Uterus (tissue), 4 donors: ENCODE measurements at places on chromosomes 12 and 14. TPM values are rescaled to one million over a fixed set of nuclear protein-coding genes. Genes with fewer than 3 reads are reported as not detected.

SDR9C7 gene
- total RNA-seq, result not detected

DNA sequence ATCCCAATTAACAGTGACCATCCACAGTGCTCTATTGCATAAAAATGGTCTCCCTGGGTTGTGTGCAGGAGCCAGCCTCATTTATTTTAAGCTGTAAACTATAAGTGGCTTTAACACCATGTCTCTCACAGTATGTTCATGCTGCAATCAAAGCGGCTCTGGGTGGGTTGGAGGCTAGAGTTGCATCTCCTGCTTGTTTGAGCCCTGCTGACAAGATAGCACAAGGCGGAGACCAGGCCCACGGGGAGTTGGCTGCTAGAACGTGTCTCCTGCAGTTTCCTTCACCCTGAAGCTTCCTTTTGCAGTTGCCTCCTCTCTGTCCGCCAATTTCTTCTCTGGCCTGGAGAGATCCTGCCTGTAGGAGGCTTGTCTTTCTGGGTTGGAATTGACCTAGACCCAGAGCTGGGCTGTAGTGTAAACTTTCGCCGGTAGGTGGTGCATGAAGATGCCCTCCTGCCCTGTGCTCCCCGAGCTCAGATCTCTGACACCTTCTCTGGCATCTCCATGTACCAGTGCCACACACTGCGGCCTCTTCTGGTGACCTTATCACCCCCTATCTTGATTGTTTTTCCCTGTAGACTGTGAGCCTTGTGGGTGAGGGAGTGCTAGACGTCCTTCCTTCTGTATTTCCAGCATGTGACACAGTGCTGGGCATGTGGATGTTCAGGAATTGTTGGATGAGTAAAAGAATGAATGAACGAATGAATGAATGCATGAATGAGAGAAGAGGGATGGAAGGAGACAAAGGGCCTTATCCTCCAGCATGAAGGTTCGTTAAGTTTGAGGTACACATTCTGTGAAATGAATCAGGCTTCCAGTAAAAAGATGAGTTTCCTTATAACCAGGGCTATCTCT, 10.4 kb downstream of the OTUB2 start:
- peak; percentile 62 for DNase-seq

DNA sequence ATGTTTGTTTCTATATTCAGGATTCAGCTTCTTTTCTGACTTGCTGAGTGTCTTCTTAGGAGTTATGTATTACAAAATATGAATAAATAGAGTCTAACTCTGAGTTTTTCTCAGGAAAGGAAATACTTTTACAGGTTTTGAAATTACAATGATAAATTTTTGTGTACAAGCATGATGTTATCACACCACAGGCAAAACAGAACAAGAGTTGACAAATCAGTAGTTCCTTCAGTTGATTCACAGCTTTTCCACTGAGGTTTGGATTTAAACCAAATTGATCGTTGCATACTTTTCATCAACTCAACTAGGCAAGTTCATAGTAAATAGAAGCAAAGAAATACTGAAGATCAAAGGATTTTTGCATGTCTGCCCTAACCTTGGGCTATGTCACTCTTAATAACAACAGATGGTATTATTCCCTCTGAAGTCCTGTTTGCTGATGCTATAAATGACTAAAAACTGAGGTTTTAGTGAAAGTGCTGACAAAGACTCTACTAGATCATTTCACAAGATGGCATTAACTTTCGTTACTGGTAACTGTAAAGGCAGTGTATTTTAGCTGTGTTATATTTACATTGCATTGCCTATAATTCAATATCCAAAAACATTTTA, 520.2 kb downstream of the FLRT2 start:
- no peak for DNase-seq

- no peak for DNase-seq
These were observed 13.2 kb upstream of the OVCH1 start for GRCh38 chr12:29510591-29511185.

DNA sequence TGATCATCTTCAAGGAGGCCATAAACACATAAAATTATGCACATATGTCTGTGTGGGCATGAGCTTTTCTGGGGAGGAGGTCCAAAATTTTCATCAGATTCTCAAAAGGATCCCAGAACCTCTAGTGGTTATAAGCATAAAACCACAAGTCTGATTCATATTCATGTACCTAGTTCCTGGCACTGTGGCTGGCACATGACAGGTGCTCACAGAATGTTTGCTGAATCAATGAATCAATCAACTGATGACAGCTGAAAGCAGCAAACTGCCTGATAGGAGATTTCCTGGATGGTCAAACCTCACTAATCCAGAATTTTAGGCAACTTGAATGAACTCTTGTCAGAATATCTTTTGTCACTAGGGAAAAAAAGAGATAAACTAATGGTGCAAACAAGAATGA, 13.5 kb upstream of the CMKLR1 start:
- no peak for DNase-seq

GRIP1 gene
- total RNA-seq, result 19.2 TPM

FLVCR2 gene
- total RNA-seq, result 15.0 TPM

ANKRD33 gene
- 0.14 TPM for total RNA-seq

- DNase-seq, result no peak
These were observed 453.9 kb downstream of the ADAMTS20 start for GRCh38 chr12:43098071-43098470.

GRCh38 chr12:106918746-106919145, 37.0 kb upstream of the TMEM263 start:
- no peak for DNase-seq

DNA sequence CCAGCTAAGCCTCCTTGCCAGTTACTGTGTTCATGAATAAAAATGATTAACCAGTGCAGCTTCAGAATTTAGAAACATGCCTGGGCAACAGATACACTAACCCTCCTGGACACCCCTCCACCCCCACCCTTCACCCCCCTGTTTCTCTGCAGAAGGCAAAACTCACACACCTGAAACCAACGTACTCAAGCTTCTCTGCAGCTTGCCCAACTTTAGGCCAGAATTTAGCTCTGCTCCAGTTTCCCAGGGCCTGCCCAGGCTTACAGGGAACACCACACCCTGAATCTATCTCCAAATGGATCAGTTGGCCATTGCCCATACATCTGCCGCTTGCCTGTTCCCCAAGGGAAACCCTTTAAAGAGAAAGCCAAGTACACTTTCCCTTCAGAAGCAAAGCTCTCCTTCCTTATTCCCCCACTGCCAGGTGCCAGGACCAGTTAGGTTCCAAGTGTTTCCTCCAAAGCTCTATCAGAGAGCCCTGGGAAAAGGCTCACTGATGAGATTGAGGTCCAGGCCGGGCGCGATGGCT, 1.8 kb upstream of the SPPL3 start:
- DNase-seq, result no peak

TRPV4 gene
- not detected for total RNA-seq

FOXN4 gene
- total RNA-seq, result not detected

LRTM2 gene
- total RNA-seq, result not detected

GRCh38 chr12:82299319-82300025, 58.7 kb downstream of the CCDC59 start:
- DNase-seq, result no peak

DNA sequence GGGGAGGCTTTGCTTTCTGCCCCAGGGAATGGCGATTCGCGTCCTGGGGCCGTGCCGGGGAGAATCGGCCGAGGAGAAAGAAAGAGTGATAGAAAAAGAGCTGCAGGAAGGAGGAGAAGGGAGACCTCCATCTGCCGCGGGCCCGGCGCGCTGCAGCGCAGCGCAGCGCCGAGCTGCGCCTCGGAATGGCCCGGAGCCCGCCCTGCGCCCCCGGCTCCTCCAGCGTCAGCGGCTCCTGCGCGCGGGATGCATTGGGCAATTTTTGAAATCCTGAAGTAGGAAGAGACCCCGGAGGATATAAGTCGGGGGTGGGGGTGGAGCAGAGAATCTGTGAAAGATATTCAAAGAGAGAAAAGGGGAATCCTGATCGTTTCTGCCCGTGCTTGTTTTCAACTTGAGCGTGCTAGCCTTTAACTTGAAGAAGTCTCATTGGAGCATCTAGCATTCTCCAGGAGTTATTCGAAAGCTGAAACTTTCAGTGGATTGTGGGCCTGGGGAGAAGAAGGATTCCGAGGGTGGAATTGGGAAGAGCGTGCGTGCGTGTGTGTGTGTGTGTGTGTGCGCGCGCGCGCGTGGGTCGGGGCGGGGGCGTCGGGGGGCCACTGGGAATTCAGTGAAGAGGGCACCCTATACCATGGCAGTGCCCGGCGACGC, 441 bp downstream of the PDE3A start:
- DNase-seq, result peak; percentile 29

GRCh38 chr14:91290986-91291385, 46.5 kb upstream of the GPR68 start:
- DNase-seq, result no peak

DNA sequence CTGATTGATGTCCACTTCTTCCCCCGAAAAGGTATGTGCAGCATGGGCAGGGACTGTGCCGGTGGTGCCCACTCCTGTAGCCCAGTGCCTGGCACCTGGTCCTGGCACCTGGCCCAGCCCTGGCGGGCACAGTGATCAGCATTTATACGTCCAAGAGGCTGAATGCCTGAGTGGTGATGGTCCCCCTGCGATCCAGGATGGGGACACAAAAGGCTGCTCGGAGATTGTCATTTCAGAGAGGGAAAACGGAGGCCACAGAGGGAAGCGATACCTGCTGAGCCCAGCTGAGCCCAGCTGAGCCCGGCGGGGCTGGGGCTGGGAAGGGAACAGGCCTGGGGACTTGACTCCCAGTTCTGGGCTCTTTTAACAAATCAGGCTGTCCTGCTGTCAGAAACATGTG, 55.8 kb downstream of the PRIMA1 start:
- no peak for DNase-seq

DNA sequence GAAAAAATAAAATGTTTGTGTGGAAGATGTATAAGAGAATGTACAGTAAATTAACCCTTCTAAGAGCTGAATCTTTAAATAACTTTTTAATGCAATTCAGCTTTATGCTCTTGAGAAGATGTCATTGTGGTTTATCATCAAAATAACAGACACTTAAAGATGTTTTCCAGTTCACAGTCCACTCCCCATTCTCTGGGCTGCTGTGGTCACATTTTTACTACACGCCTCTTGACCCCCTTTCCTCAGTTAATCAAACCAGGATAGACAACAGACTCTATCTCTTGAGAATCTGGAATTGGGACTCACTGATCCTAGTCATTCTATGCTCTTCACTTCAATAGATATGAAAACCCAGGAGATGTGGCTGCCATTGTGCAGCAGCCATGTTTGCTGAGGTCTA, 24.7 kb upstream of the OR6J1 start:
- no peak for DNase-seq

GRCh38 chr12:89162589-89163261, 189.6 kb downstream of the DUSP6 start:
- DNase-seq, result peak; percentile 89

NOXRED1 gene
- not detected for total RNA-seq

DNA sequence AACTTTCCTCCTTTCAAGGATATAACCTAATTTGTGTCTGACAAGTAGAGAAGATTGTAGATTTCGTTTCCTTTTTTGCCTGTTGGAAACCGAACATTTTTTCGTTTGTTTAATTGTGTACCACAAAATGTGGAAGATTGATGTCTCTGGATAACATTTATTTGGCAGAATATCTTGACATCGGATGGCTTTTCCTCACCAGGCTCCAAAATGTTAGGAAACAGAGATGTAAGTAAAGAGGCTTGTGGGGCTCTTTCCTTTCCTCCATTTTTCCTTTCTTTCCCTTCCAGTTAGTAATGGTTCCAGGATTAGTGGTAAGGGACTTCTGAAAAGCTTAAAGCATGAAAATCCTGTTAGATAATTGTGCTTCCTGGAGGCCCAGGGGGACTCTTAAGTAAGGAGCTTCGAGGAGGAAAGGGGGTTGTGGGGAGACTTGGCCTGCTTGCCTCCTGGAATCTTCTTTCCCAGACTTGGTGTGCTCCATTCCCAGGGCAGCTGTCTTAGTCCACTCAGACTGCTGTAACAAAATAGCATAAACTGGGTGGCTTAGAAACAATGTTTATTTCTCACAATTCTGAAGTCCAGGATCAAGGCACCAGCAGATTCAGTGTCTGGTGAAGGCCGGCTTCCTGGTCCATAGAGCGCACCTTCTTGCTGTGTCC, 243.1 kb upstream of the PWP1 start:
- no peak for DNase-seq

GRCh38 chr12:24360461-24360860, 411.0 kb upstream of the SOX5 start:
- DNase-seq, result no peak

DNA sequence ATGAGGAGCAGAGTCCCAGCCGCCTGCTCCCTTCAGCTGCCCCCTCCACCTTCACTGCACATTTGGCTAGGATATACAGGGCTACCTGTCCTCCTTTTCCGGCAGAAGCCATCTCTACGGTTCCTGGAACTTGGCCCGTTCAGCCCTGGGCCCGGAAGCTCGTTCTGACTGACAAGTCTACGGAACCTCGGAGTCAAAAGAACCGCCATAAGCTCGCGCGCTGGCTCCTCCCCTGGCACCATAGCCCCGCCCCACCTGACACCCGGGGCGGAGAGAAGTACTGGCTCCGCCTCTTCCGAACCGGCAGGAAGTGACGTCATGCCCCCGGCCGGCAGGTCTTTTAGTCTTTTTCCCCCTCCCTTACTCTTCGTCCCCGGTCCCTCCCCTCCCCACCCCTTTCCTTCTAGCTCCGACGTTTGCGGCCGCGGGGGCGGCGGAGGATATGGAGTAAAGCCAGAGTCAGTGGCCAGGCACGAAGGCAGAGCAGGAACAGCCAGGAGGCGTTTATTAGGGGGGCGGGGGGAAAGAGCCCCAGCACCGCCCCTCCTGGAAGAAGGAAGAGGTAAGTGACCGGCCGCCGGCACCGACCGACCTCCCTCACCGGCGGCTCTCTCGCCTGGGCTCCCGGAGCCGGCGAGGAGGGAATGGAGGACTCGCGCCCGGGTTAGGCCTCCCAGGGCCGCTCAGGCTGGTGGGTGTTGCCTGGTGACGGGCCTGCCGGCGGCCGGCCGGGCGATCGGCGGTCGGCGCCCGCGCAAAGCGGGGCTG, at the start of the genes DEPDC4 and SCYL2:
Gene DEPDC4, minus strand, starts transcription at position 245 of the 768 bp plus-strand sequence. Its CDS starts 3 bp downstream, at position 242.
Gene SCYL2, plus strand, starts transcription at position 343 of the 768 bp plus-strand sequence. CDS start 15,794 bp downstream, outside the sequence.
- DNase-seq, result peak; percentile 95

DNA sequence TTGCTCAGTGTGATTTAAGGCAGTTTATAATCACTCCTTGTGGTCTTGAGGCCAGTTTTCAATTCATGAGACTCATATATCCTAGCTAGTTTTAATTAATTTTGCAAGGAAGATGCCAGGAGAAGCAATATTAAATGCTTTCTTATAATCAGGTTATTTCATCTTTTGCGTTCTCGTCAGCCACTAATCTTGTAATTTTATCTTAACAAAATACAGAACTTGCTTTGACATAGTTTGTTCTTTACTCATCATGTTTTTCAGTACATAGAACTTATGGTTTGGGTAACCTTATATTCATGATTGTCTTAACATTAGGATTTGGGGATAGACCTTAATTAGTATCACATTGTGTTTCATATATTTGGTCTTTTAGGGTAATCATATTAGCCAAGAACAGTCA, 76.0 kb downstream of the LIN52 start:
- no peak for DNase-seq
